ENCODE measurements at places on chromosomes 11 and 22.

GRCh38 chr11:71080239-71081097 lies 171.9 kb downstream of the SHANK2 start:
- no peak for DNase-seq

DNA sequence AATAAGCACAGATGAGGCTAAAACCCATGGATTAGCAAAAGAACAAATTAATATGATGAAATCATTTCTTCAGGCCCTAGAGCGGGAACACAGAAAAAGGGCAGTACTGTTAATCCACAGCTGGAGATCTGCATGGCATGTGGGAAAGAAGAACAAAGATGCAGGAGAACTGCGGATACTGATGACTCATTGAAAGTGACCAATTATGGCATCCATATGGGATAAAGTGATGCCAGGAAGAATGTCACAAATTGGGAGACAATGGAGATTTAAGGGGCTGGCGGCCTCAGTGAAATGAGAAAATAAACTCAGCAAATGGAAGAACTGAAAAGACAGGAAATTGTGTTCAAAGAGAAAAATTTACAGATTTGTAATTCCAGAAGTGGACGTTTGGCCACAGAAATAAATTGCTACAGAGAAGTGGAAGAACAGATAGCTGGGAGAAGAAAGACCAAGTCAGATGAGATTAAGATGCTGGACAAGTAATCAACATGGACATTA lies 39.4 kb downstream of the SIK3 start:
- no peak for DNase-seq

DNA sequence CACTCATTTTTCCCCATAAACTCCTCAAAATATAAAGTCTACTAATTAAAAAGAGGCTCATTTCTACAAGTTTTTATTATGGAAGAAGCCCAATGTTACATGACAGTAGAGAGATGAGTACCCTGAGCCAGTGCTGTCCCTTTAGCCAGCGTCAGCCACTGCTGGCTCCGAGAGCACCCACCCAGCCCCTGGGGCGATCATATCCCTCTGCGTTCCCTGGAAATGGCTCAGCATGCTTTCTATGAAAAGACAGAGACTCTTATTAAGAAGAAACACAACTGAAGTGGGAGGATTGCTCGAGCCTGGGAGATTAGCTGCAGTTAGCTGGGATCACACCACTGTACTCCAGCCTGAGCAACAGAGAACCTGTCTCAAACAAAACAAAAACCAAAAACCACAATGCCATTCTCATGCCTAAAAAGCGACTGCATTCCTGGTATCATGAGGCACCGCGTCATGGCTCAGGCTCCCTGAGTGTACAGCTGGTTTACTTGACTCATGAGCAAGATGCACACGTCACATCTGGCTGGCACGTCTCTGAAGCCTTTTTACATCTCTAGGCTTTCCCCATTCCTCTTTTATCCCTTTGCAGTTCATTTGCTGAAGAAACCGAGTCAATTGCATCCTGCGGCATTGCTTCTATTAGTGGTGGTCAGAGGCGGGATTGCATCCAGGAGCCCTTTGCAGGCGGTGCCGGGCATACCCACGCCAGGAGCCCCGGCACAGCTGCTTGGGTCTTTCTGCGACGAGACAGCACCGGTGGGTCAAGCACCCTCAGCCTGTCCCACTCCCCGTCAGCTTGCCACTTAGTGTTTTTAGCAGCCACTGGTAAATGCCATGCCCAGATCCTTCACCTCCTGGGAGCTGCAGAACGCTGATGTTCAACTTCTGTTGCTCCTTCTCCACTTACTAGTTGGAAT lies 119.9 kb downstream of the CTTN start:
- no peak for DNase-seq

GRCh38 chr22:22924369-22925145 lies 36.9 kb downstream of the IGLL5 start:
- DNase-seq = no peak

GRCh38 chr11:82791779-82792178 lies 58.1 kb upstream of the FAM181B start:
- DNase-seq = no peak

- DNase-seq = no peak
These were observed 34.5 kb downstream of the PDE2A start for GRCh38 chr11:72639502-72640375.

DNA sequence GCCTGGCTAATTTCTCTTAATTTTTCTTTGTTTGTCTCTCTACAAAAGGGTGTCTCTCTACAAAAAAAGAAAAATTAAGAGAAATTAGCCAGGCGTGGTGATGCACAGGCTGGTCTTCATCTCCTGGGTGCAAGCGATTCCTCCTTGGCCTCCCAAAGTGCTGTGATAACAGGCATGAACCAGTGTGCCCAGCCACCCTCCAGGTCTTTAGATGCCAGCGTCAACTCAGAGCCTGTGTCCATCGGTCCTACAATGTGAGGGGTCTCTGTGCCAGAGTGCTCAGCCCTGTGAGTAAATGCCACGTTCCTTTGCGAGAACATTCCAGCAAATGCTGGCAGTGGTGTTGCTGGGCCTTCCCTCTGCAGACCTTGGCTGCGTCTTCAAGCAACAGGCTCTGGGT lies 62.7 kb downstream of the IGF2 start:
- DNase-seq = no peak

GRCh38 chr11:40118780-40119179 lies 1340.7 kb downstream of the LRRC4C start:
- no peak for DNase-seq

GRCh38 chr11:6052374-6052773 lies 21.8 kb upstream of the OR56A1 start:
- DNase-seq = no peak

DNA sequence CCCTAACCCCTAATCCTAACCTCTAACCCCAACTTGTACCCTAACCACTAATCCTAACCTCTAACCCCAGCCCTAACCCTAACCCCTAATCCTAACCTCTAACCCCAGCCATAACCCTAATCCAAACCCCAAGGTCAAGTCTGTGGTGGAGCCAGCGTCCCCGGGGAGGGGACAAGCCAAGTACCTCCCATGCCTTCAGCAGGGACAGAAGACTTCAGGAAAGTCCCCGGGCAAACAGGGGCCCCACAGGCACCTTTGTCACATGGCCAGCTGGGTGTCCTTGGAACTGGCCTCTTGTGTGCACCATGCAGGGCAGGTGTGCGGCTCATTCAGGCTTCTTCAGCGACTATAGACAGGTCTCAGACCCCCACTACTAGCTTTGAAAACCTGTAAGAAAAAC lies 555.8 kb downstream of the BRD1 start:
- DNase-seq = no peak

DNA sequence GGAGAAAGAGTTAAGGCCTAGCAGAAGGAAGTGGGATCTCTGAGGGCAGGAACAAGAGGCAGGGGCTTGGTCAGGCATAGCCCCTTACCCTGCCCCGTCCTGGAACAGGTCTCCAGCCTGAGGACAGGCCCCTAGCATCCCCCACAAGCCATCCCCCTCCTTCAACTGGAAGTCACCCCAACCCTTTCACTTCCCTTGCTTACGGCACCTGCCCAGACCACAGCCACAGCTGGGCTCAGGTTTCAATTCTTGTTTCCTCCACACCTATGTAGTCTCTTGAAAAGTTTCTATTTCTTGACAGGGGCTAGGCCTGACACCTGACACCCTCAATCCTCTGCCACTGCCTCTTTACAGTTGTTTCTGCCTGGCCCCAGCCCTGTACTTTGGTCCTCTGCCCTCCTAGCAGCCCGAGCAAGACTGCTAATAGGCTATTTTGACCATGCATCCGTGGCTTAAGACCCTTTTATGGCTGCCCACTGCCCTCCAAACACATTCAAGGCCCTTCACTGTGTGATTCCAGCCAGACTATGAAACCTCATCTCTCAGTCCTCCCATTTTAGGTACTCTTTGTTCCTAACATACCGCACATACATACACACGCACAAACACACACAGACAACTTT lies 10.9 kb upstream of the FCHSD2 start:
- no peak for DNase-seq

GRCh38 chr11:17414317-17414737 lies 25.9 kb upstream of the KCNJ11 start:
- DNase-seq = no peak

DNA sequence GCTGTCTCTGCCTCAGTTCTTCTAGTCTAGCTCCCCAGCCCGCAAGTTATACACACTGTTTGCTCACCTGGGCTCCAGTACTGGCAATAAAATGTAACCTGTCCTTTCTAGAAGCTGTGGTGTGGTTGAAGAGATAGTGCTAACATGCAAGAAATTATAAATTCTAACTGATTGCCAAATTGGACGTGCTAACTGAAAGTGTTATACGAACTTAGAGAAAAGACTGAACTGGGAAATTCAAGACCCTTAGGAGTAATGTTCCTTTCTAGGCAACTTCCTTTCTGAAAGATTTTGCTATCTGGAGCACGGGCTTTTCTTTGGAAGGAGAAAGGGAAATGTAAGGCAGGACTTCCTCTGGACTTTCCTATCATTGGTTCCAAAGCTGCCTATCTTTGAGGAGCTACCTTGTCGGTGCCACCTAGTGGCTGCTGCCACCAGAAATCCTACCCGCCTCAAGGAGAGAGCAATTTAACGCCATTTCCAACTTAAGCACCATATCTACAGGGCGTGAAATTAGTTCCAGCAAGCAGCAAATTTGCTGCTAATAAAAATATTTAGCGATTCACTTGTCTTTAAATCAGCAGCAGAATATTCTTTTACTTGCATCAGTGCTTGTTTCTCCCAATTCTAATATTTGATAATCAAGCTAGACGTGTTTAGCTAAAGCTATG lies 12.7 kb upstream of the TMEM218 start:
- DNase-seq = no peak

GRCh38 chr22:29994027-29994715 lies 86.1 kb upstream of the HORMAD2 start:
- no peak for DNase-seq

- DNase-seq = no peak
These were observed 125.4 kb downstream of the ARHGAP42 start for GRCh38 chr11:100812517-100812916.

DNA sequence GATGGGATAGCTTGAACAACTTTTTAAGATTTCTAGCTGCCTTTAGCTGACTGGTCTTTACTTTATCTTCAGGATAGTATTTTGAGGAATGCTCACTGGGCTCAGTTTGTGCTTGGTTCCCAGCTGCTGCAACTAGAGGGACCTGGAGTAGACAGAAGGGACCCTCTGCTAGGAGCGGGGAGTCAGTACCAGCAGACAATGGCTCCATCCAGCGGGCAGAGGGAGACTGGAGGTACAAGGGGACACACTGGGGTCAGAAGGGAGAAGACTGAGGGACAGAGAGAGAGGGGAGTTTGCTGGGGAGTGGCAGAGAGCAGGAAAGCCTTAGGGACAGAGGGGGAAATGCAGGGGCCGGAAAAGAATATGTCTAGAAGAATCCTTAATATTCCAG lies 22.0 kb upstream of the ACER3 start:
- no peak for DNase-seq

DNA sequence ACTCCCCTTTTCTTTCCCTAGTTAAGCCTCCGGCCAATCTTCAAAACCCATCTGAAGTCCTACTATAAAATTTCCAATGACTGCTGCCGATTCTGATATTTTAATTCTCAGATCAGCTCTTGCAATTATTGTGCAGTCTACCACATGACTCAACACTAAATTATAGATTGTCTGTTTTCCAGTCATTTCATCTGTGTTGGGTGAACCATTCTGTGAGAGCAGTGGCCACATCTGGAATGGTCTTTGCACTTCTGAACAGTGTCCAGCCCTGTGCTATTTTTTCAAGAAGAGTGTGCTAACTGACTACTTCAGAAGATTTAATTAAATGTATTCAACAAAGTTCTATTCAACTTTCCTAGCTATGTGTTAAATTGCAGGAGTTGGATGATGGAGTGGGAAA lies 47.2 kb upstream of the MMP7 start:
- no peak for DNase-seq

- no peak for DNase-seq
These were observed 4.0 kb downstream of the RRP8 start for GRCh38 chr11:6599449-6599848.

- DNase-seq = no peak
These were observed 46.3 kb downstream of the TRAF6 start for GRCh38 chr11:36463781-36464180.

DNA sequence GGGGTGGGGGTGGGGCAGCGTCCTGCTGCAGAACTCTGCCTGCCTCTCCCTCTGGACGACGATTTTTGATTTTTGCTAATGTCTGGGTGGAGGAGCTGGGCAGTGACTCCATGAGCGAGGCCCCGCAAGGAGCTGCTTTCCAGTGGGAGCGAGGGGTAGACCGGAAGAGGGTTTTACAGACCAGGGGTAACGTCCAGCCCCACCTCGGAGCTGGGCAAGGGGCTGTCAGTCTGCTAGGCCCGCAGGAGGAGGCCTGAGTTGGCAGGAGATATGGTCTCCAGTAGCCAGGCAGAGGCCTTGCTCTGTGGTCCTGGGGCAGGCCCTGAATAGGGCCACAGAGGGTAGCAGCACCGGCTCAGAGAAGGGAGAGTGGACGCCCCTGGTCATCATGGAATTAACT lies 9.0 kb downstream of the MAPK8IP2 start:
- no peak for DNase-seq

DNA sequence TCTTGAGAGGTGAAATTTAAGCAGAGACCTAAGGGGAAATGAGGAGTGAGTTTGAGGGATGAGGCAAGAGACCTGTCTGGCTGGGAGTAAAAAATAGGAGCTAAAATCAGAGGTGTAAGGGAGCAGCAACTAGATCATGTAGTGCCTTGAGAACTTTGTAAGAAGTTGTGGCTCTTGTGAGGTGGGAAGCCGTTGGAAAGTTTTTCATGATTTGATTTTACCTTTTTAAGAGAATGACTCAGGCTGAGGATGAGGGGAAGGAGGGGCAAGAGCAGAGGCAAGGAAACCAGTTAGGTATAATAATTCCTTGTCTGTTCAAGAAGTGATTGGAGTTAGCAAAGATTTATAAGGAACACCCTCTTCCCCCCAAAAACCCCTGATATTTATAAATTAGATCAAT lies 25.8 kb downstream of the QSER1 start:
- DNase-seq = no peak

DNA sequence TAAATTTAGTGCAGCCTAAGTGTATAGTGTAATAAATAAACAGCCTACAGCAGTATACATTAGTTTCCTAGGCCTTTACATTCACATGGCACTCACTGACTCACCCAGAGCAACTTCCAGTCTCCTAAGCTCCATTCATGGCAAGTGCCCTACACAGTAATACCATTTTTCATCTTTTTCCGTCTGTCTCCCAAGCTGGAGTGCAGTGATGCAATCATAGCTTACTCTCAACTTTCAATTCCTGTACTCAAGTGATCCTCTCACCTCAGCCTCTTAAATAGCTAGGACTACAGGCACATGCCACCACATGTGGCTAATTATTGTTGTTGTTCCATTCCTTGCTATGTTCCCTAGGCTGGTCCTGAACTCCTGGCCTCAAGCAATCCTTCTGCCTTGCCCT lies 54.4 kb downstream of the FCHSD2 start:
- DNase-seq = no peak

Measured in activated gamma-delta T cell (primary cell).